ENCODE measurements at places on chromosomes 2 and 18.

DNA sequence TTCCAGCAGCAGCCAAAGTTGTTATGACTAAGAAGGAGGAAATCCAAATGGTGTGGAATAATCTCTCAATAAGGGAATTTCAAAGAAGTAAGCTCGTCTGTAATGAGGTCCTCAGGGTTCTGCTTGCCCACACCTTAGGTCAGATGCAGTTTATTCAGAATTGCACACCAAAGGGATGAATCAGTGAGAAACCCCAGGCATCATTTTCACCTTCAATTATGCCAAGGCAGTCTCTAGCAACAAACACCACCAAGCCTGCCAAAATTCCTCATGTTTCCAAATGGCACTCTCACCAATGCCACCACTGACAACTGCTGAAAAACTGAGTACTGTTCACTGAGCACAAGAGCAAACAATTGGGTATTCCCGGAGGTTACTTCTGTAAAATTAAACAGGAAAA, 43.6 kb downstream of the KCNG3 start:
- DNase-seq, result no peak

DNA sequence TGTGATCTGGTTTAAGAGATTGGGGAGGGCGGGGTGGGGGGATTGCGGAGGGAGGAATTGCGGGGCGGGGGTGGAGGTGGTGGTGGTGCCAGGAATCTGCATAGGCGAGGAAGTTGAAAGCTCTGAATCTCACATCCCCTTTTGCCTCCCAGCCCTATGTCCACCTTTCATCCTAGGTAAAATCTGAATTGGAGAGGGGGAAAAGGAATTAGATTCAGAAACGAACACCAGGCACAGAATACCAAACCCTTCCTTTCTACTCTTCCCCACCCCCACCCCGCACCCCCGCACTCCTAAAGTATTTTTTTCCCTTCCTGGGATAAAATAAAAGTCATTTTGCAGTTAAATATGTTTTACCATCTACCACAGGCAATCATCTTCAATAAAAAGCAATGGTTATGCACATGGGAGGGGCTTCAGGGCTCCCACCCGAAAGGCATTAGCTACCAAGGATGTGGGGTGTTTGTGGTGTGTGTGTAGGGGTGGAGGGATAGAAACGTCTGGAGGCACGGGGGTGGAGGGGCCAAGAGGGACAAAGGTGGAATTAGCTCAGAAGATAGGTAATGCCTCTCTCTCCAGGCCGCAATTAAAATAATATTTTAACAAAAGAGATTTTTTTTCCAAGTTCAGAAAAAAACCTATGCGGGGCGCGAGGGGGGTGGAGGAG, 1.8 kb downstream of the IGFBP5 start:
- DNase-seq, result no peak

DNA sequence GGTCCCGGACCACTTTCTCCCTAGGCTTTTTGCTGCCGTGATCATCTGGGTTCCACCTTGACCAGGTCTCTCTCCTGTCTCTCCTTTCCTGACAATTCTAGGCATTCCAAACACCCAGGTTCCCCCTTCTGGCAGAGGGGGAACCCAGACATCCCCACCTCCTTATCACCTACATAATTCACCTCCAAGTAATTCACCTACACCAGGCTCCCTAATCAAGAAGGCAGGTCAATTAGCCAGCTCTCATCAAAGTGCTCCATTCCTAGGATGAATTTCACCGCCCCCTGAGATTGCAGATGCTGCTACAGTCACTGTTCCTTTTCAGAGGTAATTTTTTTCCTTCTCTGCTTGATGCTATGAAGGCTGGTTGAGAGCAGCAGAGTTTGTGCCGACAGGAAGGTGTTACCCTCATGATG, 42.3 kb upstream of the ATG16L1 start:
- no peak for DNase-seq

- DNase-seq, result no peak
Observed at GRCh38 chr2:53259395-53260009, 508.1 kb upstream of the CHAC2 start.

DNA sequence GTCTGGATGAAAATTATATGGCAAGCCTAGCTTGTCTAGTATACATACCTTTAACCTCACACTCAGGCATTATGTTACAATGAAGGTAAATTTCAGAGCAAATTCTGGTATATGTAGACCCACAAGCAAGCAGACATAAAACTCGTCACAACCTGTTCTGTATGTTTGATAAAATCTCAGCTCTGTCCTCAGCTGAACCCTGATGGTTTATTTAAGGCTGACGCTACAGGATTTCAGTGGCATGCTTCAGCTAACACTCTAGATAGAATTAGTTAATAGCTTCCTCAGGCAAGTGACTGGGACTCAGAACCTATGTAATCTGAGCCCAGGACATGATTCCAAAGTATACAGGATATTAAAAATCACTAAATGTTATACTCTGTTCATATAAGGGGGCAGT, 68.2 kb upstream of the MC2R start:
- DNase-seq, result no peak
